ENCODE measurements at places on chromosomes 2 and 18. TPM values are rescaled to one million over a fixed set of nuclear protein-coding genes. Genes with fewer than 3 reads are reported as not detected.
A peak's percentile ranks its signal among the peaks of the same experiment; 100 is the strongest.

NEUROD1 gene
- total RNA-seq = 3.0 TPM

ZNF512 gene
- total RNA-seq = 14.6 TPM

B4GALT6 gene
- total RNA-seq = 5.7 TPM

NTSR2 gene
- total RNA-seq = not detected

DNA sequence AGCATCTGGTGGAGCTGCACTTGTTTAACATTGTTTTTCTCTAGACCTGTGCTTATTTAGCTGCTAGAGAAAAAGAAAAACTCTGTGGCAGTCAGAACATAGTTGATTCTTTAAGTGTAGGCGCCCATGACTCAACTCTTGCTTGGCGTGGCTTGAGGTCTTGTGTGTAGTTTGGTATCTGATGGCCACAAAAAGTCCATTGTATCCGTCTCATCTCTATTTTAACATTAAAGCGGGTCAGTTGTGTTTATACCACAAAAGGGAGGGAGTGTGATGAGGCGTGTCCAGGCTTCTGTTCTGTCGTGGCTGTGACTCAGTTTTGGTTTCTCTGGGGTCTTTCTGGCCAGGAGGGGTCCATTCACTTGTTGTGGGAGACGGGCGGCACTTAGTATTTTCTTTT, 24.2 kb upstream of the UGT1A8 start:
- no peak for DNase-seq

GRCh38 chr18:35041815-35042387, 688 bp downstream of the MAPRE2 start:
- DNase-seq = peak; percentile 35

- peak; percentile 72 for DNase-seq
These were observed 100.9 kb upstream of the NEUROD1 start for GRCh38 chr2:181781078-181781786.

DNA sequence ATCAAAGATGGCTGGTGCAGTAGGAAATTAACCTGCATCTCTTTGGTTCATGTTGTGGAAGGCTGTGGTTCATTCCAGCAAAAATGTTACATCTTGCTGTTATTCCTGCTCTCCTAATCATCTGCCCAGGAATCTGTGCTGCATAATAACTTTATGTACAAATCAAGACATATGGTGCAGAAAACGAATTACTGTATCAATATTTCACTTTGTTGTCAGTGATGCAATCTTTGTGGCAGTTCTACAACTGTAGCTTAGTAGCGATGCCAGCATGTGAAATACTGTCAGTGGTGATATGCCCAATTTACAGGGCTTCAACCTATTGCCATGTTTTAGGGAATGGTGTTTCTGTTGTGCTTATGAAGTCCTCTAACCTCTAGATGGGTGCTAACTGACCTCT, 1114.7 kb downstream of the SOCS6 start:
- no peak for DNase-seq

GRCh38 chr2:190763901-190764514, 115.1 kb downstream of the NAB1 start:
- no peak for DNase-seq

- no peak for DNase-seq
These were observed 58.7 kb upstream of the SP3 start for GRCh38 chr2:174023591-174024523.

- DNase-seq = peak; percentile 47
These were observed 58.6 kb downstream of the ZEB2 start for GRCh38 chr2:144461308-144461766.

GRCh38 chr18:217532-218336, 50.1 kb downstream of the THOC1 start:
- no peak for DNase-seq

DNA sequence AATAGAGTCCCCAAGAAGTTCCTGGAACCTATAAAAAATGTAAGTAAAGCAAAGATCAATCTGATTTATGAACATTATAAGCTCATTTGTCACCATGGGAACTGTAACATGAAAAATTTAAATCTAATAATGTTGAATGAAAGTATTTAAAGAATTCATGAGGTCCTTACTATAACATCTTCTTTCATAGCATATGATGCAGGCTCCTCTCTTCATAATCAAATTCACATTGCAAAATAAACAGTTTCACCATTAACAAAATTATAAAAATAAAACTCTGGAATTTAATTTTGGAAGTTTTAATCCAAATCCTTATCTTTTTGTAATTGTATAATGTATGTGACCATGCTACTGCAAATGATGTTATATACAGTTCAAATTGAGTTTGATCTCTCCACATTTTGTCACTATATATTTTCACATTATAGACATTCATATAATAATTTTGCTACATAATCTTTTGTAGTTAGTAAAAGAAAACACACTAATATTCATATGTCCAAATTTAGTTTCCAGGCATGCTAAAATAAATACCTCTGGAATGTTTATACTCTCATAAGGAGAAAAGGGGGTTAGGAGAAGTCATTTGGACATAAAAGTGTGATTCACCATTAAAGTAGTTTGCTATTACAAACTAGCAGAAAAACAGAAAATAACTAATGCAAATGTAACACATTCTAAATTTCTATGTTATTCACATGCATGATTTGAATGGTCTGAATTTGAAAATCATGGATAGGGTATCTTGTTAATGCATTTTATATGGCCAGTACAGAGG, 954.1 kb downstream of the DSC3 start:
- DNase-seq = no peak

DNA sequence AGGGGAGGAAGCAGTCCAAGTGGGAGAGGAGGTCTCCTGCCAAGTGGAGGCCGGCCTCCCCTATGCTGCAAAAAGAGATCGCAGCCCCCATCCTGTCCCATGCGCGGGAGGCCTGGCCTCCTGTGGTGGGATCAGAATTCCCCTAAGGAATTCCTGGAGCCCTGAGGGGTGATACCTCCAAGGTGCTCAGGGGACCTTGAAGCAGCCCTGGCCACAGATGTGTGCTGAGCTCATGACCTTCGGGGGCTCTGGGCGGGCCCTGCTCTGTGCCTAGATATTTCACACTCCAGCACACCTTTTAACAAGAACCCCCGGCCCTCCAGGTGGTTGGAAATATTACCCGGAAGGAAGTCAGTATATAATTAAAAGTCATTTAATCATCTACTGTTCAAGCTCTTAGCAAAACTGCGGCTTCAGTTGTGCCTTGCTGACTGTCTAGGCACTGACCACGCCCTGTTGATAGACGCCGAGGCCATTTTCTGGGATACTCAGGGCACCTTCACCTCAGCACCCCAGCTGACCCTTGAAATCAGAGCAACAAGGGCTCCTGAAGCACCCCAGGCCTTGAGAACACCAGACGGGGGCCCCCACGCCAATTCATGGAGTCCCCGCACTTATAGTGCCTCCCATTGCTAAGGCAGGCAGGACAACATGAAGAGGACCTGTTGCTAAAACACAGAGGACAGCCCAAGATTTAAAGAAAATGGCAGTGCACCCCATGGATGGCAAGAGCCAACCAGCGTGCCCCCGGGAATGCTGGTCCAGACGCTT, 119.1 kb downstream of the NDUFA10 start:
- DNase-seq = no peak

DNA sequence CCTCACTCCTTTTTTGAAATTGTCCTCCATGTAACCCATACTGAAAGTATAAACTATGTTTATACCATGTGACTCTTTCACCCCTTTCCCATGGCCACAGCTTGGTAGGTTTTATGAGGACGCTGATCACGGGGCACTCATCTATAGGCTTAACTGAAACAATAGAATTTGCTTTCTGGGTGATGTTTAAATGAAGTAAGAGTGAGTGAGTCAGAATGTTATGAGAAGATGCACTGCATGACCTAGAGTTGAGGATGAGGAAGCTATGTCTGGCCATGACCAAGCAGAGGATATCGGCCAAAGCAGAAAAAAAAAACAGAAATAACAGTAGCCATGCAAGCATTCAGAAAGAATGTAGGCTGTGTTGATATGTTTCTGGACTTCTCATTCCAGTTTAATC, 34.9 kb downstream of the SCN1A start:
- DNase-seq = no peak

- DNase-seq = no peak
These were observed 253.8 kb downstream of the AFF3 start for GRCh38 chr2:99888617-99889016.

GRCh38 chr2:75022516-75022915, 64.1 kb downstream of the POLE4 start:
- DNase-seq = no peak

Measured in colonic mucosa (tissue), 4 donors.